ENCODE measurements at places on chromosomes 5 and 9.

- no peak for DNase-seq
Measured at GRCh38 chr9:138040446-138041430, 163.2 kb downstream of the CACNA1B start.

- no peak for DNase-seq
Measured at GRCh38 chr9:113199683-113200329, 21.3 kb downstream of the FKBP15 start.

DNA sequence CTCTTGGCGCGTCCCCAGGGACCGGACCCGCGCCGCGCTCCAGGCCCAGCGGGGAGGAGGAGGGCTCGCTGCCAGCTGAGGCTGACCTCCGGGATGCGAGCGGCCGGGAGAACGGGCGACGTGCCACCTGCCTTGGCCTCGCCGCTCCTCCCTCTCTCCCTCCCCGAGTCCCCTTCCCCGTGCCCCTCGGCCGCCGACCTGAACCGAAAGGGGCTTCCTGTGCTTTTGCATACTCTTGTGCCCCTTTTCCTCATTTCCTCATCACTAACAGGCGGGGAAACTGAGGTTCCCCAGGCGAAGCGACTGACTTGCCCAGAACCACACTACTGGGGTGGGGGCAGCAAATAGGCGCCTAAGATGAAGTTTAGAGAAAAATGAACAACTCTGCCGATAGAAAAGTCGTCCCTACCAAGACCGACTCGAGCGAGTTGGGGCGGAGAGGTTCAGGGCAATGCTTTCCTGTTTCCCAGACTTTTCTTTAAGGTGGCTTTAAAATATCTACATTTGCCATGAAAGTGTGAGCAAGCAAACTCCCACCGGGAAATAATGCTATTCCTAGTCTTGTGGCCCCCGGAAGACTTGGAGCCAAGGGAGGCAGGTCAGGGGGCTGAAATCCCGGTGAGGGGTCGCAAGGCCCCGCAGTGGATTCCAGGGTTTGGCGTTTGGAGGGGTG is 580 bp upstream of the DUSP1 start:
- peak; percentile 57 for DNase-seq

DNA sequence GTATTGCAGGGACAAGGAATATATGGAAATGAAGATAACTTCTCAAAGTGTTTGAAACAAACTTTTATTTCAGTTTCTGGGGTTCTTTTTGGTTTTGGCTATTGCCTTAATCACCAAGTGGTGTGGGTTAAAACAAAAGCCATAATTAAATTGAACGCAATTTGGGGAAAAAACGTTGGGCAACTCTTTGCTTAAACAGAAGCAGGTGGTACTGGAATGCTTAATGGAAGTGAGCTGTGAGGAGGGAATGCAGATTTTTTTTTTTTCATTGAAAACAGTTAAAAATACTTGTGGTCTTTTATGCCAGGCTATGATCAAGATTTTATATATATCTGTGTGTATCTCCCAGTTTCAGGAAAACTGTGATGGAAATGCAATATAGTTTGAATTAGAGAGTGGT is 195.7 kb upstream of the TUT7 start:
- no peak for DNase-seq

GRCh38 chr9:14127656-14128055 is 186.3 kb downstream of the NFIB start:
- no peak for DNase-seq

DNA sequence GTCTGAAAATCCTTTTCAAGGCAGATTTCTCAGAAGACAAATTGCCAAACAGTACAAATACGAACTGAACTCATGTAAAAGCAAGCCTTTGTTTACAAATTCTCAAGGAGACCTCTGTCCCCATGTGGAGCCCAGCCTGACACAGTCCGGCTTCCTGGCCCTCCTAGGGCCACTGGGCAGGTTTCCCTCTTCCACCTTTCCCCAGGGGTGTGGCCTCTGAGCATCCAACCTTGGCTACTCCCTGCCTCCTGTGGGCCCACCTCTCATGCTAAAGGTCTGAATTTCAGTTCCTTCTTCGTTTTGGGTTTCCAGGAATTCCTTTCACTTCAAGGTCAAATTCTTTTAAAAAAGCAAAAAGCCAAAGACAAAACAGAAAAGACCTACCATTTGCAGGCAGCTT is 10.1 kb downstream of the DAP start:
- DNase-seq, result no peak

DNA sequence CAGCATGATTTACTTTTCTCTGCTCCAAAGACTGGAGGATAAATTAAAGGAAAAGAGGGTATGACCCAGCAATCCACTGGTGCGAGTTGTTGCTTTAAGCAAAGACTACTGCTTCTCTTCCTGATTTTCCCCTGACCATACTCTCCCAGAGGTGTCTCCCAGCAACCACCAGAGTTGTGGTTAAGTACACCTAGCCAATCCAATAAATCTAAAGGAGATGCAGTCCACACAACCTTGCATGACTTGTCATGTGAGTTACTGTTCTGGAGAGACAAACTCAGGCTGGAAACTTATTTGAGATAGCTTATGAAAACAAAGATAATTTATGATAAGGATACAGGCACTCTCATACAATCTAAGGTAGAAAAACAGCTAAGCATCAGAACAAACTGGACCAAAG is 11.9 kb downstream of the TMC1 start:
- DNase-seq, result no peak

DNA sequence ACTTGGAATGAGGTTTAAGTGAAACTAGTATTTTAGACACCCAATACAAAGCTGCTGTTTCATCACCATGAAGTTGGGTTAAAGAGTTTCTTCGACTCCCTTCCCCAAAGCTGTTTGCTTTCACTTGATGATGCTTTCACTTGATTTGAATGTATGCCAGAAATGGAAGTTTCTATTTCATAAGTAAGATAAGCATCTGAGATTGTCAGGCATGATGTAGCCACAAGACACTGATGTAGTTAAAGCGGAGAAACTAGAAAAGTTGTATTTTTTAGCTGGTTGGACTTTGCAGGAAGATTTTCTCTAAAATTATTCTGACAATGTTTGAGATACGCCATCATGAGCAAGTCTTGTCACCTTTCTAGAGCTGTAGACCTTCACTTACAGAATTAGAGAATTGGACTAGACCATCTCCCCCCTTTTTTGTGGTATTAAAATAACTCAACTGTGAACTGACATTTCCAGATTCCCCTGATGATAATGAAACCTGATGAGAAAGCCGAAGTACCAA is 20.0 kb downstream of the MOCS2 start:
- no peak for DNase-seq

DNA sequence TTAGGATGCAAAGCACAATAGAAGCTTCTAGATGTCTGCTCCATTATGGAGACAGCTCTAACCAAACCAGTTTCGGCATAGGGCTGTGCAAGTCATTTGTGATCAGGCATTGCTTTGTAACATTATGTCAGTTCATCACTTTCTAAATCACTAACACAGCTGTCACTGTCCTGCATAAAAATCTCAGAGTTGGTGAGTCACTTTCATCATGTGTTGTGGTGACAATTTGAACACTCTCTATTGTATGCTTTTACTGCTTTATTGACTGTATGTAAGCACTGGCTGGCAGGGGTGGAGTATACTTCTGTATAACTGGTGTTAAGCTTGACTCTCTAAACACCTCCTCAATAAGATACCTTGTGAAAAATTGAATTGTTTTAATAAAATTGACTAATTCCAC is 77.9 kb downstream of the SLCO4C1 start:
- no peak for DNase-seq

DNA sequence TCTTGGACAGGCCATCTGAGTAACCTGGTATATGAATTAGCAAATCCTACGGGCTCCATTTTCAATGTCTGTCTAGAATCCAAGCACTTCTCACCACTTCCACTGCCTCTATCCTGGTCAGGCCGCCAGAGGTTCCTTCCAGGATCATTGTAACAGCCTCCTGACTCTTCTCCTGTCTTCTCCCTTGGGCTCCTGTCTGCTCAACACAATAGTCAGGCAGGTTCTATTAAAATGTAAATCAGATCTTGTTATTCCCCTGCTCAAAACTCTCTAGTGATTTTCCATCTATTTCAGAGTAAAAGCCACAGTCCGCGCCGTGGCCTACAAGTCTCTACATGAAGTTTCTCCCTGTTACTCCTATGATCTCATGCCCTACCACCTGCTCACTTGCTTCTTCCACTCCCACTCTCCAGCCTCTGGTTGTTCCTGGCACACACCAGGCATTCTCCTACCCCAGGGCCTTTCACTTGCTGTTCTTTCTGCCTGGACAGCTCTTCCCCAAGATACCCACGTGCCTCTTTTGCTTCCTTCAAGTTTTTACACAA is 21.7 kb downstream of the ZNF366 start:
- no peak for DNase-seq

- DNase-seq, result no peak
Measured at GRCh38 chr5:61949679-61950435, 356.1 kb upstream of the KIF2A start.

DNA sequence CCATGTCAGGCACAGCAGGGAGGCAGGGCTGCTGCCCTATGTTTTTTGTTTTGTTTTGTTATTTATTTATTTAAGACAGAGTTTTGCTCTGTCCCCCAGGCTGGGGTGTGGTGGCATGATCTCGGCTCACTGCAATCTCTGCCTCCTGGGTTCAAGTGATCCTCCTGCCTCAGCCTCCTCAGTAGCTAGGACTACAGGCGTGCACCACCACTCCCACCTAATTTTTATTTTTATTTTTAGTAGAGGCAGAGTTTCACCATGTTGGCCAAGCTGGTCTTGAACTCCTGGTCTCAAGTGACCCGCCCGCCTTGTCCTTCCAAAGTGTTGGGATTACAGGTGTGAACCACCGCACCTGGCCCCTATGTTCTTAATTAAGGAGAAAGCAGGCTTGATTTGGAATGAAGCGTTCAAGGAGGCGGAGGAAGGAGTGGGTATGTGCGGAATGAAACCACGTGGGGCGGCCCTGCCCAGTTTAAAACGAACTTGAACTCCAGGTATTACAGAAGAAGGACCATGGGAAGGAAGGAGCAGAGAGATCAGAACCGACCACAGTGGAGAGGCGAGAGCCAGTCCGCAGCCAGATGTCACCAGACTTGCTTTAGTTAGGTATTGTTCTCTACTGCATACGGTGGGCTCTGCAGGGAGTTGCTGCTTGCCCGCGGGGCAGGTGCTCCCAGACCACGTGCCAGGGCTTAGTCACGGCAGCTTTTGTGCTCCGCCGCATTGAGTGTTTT is 34.9 kb upstream of the EPB41L4B start:
- no peak for DNase-seq

DNA sequence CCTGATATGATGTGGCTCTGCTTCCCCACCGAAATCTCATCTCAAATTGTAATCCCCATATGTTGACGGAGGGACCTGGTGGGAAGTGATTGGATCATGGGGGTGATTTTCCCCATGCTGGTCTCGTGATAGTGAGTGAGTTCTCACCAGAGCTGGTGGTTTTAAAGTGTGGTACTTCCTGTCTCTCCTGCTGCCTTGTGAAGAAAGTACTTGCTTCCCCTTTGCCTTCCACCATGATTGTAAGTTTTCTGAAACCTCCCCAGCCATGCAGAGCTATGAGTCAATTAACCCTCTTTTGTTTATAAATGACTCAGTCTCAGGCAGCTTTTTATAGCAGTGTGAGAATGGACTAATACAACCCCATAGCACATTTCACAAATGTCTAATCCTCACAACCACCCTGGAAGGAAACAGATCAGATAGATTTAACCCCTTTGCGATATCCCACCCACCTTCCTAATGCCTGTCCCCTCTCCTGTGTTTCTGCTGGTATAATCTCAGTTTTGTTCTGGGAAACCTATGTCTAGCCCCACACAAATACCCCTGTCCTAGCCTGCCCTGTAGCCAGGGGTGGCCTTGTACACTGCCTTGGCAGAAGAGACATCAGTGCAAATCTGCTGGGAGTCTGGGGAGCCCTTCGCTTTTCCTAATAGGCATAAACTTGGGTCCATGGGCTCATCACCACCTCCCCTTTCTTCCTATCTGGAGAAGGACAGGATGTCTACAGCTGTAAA is 157.0 kb upstream of the RAI14 start:
- DNase-seq, result no peak

GRCh38 chr5:59123595-59124561 is 541.0 kb downstream of the RAB3C start:
- no peak for DNase-seq

DNA sequence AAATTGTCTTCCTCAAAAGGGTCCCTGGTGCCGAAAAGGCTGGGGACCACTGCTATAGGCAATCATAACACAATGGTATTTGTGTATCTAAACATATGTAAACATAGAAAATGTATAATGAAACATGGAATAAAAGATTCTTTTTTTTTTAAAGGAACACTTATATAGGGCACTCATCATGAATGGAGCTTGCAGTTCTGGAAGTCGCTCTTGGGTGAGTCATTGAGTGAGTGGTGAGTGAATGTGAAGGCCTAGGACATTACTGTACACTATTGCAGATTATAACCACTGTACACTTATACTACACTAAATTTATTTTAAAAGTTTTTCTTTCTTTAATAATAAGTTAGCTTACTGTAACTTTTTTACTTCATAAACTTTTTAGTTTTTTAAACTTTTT is 176.4 kb downstream of the ARRDC3 start:
- DNase-seq, result no peak

DNA sequence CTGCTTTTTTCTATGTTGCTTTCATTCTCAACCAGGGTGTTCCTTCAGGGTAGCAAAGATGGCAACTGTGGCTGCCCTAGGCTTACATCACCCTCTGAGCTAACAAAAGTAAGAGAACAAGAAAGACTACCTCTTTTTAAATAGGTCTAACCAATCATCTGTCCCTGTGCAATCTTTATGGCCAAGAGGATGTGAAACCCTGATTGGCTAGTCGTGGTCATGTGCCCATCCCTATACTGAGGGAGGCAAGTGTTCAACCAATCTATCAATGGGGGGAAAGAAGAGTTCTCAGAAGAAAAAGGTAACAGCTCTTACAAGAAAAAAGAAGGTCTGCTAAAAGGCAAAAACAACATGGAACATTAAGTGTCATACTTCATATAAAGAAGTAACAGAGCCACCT is 11.7 kb upstream of the SNCAIP start:
- no peak for DNase-seq

DNA sequence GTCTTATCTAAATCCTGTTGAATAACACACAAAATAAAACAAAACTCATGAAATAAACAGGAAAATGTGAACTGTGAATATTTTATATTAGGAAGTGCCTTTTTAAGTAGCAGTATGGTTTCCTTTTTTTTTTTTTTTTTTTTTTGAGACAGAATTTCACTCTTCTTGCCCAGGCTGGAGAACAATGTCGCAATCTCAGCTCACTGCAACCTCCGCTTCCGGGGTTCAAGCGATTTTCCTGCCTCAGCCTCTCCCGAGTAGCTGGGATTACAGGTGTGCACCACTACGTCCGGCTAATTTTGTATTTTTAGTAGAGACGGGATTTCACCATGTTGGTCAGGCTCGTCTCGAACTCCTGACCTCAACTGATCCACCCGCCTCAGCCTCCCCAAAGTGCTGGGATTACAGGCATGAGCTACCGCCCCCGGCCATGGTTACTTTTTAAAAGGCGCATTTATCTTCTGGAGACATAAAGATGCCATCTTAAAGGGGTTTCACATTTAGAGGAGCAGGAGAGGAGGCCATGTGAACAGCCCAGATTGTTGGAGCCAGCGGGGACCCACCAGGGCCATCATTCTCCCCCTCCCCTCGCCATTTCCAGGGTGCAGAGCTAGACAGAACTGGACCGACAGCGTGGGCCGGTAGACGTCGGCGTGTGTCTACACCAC is 64.1 kb downstream of the ROR2 start:
- DNase-seq, result no peak

Measured in GM13977 (cell line).